CD4-positive, alpha-beta T cell (primary cell): ENCODE measurements at places on chromosomes 12 and 14.

- no peak for DNase-seq
These were observed 36.0 kb downstream of the NINJ2 start for GRCh38 chr12:627285-627684.

- DNase-seq: no peak
These were observed 77.2 kb upstream of the DCD start for GRCh38 chr12:54725233-54725843.

GRCh38 chr14:34179727-34180126 lies 228.9 kb upstream of the EGLN3 start:
- DNase-seq: no peak

DNA sequence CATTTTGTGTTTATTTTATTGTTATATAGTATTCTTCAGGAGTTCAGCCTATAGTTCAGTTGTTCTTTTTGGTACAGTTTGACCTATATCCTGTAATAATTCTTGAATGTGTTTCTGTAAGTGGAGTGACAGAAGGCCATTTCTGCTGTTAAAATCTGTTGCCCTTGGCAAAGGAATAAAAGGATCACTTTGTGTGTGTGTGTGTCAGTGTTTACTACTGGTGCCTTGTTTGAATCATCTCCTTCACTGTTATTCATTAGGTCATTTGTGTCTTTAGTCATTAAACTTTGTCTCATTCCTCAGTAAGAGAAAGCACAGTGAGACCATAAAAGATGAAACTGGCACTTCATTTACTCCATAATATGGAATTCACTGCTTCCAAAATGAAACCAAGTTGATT lies 130.7 kb downstream of the TMTC2 start:
- no peak for DNase-seq

GRCh38 chr12:124328116-124328515 lies 33.2 kb downstream of the RFLNA start:
- DNase-seq: no peak

DNA sequence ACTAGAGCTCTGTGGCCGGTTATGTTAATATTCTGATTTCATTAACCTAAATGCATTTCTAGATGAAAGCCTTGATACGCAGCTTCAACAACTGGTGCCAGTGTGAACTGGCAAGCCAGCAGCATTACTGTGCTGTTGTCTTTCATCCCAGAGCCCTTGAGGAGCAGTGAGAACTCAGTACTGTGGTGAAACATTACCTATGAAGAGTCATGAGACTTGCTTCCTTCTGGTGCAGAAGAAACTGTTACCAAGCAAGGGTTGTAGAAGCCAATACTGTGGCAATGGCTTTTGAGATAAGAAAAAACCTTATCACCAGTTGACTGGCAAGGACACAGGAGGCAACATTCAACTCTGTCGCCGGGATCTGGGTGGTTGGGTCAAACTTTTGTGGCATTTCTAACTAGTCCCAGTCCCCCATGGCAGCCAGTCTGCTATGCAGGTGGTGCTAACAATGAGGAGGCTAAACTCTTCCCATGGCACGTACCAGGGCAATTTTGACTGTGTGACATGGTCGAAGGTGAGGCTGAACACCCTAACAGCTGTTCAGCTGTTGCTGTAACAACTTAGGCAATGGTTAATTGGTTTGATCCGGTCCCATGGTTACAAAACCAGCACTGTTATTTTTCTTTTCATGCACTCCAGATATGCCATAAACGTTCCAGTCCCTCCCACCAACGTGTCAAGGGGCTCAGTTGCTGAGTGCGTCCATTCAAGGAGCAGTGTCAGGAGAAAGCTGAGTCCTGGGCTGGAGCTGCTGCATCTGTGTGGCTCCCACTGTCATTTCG lies 12.6 kb upstream of the LGALS3 start:
- DNase-seq: no peak

DNA sequence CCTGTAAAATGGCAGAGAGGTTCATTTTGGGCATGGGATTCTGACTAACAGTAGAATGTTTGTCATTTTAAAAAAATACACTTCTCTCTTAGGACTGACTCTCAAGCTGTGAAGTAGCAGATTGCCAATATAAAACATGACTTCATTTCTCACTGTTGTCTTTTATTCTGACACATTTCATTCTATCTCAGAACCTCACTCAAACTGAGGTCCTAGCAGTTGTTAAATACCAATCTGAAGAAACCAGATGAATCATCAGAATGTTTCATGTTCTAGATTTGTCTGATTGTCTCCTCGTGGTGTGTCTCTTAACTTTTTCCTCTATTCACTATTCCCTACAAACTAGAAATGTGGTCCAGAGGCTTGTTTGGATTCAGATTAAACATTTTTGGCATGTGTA lies 276.5 kb upstream of the NPAS3 start:
- no peak for DNase-seq

DNA sequence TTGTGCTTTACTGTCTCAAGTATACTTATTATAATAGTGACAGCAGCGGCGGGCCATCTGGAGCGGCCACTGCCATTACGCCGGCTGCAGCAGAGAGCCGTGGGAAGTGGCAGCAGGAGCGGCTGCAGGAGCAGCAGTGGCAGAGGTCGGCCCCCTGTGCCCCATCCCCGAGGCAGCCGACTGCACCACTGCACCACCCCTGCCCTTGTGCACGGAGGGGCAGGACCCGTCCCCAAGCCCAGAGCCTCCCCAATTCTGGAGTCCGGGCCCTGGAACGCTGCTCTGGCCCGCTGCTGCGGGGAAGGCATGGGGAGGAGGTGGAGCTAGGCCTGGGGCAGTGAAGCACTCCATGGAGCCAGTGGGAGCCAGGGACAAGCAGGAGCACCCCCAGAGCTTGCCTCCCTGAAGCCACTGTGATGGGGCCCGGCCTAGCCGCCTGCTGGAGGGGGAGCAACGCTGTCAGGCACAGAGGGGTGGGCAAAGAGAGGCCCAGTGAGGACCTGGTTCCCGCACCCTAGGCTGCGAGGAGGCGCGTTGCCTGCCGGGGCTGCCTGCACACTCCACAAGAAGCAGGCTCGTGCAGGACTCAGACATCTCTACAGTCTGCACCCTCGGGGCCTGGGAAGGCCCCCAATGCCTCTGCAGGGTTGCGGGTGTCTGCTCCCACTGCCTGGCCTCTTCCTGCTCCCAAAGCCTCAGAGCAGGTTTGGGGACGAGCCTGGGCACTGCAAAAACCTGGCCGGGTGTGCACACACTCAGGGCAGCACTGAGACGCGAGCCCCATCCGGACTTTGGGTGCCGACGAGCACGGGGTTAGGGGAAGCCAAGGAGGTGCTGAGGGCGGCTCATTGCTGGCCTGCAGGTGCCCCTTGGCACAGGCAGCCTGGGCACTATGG lies 74.2 kb upstream of the RASSF8 start:
- no peak for DNase-seq

GRCh38 chr14:50065583-50065982 lies 50.8 kb downstream of the VCPKMT start:
- DNase-seq: no peak

- peak; percentile 66 for DNase-seq
These were observed at the start of gene NEDD1 for GRCh38 chr12:96906849-96907670. Gene NEDD1, plus strand, starts transcription at chr12:96907257. Its CDS starts 2,503 bp downstream, at chr12:96909760.

- no peak for DNase-seq
These were observed 33.9 kb downstream of the PLCZ1 start for GRCh38 chr12:18703911-18704310.

- DNase-seq: no peak
These were observed 187.4 kb upstream of the PRMT8 start for GRCh38 chr12:3303410-3304136.

GRCh38 chr14:37035401-37035800 lies 137.0 kb downstream of the SLC25A21 start:
- no peak for DNase-seq

DNA sequence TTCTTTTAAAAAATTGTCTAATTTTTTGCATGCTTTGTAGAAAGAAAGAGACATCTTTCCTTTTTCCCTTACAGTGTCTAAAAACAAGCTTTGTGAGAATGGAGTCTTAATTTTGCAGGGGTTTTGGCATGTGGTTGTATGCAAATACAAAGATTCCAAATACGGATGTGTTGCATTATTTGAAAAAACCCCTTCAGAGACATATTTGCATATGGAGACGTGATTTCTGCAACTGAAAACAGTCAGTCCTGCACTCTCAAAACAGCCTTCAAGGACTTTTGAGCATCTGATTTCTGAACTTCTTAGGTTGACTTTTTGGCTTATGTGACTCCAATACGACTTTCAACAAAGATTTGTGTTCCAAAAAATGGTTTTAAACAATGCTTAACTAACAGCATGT lies 7.8 kb downstream of the IRAK3 start:
- DNase-seq: no peak

- DNase-seq: no peak
These were observed 18.7 kb upstream of the NOS1 start for GRCh38 chr12:117380083-117380482.

DNA sequence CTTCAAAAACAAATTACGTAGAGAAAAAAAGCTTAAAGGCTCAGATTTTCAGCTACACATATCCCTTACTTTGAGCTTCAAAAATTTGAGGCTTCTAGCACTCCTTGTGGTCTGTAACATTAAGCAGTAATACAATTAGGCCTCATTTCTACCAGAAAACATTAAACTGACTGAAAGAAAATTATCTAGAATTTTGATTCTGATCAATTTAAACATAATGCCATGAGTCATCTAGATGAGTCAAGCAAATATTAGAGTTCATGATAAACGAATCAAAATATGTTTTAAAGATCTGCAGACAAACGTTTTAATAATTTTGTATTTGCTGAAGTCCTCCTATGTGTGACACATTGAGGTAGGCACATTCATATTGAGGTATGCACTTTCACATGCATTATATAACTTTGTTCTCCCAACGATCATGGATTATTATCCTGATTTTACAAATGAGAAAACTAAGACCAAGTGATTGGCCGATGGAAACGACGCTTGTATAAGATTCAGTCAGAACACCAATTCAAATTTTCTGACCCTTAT lies 4.3 kb downstream of the OSBPL8 start:
- DNase-seq: no peak
